Stimulated activated CD8-positive, alpha-beta memory T cell treated with anti-CD3 and anti-CD28 coated beads, Interleukin-7, amount 100 ng/mL, for 1 hour (primary cell): ENCODE measurements at places on chromosomes 7 and 10.

GRCh38 chr10:76632767-76633051, 1004.9 kb downstream of the KCNMA1 start:
- DNase-seq = no peak

GRCh38 chr7:55509322-55509721, 63.0 kb downstream of the VOPP1 start:
- no peak for DNase-seq

GRCh38 chr7:41465571-41465970, 237.3 kb downstream of the INHBA start:
- DNase-seq = no peak

DNA sequence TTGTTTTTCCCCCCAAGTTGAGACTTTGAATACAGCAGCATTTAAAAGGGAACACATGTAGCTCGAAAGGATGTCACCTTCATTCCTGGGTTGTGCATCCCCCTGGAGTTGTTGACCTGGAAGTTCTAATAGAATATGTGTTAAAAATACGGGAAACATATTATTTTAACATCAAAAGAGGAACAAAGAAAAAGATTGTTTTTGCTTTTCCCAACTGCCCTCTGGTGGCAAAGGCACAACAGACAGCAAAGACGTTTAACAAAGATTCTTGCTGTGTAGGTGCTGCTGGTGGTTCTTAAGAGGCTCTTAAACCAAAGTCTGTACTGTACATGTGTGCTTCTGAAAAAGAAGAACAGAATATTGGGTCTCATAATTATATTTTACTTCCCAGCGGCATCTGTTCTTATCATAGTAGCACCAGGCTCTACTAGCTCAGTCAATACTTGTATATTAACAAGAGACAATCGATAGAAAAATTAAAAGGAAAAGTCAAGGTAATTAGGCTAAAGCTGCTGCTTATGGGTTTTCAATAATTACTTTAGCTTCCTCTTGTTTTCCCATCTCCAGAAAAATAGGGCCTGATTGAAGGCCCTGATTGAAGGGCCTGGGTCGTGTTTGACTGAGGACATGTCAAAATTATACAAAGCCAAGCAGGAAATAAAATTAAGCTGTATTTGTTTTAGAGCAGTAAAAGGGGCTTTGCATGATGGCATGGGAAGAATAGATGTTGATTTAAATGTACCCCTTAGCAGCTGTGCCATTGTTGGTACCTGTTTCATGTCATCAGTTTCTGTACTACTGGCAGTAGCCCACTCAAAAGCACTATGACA, 384.2 kb upstream of the LRGUK start:
- no peak for DNase-seq

- DNase-seq = no peak
These were observed 16.3 kb downstream of the SFTPA1 start for GRCh38 chr10:79627075-79627474.

DNA sequence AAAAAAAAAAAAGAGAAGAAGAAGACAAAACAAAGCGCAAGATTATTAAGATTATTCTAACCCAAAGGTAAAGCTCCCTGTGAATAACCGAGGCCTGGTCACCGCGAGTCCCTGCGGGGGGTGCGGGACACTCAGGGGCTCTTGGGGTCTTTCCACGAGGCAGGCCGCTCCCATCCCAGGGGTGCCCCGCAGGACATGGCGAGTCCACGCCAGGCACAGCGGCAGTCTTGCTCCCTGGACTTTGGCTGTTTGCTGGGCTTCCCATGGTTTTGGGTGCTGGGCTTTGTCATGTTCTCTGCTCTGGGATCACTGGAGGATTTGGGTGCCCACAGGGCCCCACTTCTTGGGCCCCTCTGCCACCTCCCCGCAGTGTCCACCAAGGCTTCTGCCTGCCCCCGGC, 137.4 kb upstream of the TCERG1L start:
- DNase-seq = no peak

GRCh38 chr7:786472-787255, 45.6 kb upstream of the SUN1 start:
- DNase-seq = peak; percentile 60

DNA sequence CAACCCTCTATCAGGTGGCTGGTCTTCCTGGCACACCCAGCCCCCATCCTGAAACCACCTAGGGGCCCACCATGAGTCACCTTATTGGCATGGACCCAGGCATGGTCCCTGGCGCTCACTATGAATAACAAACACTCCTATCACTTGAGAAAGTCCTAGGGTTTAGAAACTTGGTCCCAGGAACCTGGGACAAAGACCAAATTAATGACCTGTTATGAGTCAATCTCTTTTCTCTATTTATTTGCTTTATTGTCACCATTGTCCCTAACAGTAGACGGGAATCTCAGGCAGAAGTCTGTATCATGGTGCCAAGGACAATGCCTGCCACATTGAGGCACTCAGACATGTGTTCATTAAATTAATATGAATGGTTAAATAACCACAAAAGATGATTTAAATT, 599.6 kb upstream of the C7orf33 start:
- DNase-seq = no peak

GRCh38 chr7:158472596-158472995, 115.0 kb downstream of the PTPRN2 start:
- no peak for DNase-seq

GRCh38 chr10:13526948-13527863, 1.6 kb downstream of the BEND7 start:
- no peak for DNase-seq

- DNase-seq = no peak
These were observed 62.9 kb downstream of the PRKAG2 start for GRCh38 chr7:151813997-151814396.

DNA sequence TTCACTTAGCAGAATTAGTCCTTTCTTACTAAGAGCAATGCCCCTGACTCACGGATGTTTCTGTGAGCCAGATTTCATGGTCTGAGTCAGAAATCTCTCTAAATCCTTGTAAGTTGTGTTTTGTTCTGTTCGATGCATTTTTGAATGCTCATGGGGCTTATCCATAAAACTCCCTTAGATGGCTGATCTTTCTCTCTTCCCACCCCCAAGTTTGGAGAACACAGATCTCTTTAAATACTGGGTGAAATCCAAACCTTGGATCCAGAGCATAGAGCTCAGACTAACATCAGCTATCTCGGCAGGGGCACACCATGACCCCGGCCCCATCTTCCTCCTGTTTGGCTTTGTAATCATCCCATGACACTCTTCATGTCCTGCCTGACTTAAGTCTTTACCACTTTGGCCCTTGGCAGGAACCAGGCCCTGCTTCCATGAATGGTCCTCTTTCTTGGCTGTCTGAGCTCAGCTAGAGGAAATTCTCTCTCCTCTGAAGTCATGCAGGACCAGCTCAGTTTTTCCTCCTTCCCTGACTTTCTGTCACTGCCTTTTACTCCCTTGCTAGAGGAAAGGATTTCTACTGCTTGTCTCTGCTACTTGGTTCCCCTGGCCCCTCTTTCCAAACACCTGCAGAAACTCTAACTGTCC, 120.4 kb upstream of the RAB11FIP2 start:
- DNase-seq = no peak

DNA sequence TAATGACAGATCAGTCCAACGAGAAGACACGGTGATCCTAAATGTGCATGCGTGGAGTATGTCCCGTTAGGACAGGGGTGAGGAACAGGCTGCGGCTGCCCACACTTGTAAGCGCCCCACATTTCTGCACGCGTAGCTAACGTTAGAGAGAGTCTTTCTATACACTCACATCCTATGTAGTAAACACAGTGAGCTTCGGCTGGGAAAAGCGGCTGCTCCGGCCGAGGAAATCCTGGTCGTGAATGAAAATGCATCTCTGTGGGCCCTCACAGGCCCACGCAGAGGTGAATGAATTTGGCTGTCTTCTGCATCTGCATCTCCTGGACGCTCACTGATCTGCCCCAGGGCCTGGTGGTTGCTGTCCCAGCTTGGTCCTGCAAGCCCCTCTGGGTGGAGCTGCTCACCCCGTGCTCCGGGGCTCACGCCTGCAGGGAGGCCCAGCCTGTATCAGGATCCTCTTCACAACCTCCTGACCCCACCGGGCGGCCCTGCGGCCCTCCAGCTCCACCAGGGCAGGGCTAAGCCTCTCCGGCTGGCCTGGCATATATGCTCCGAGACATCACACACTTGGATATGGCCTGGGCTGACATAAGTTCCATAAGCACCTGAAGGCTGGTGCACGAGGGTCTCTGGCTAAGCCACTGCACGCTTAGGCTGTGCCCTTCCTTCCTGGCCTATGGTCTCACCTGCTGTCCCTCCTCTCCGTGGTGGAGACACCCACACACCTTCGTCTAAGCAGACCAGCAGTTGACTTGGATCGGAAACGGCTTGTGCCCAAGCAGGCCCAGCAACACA, 117.9 kb upstream of the DIP2C start:
- DNase-seq = no peak

DNA sequence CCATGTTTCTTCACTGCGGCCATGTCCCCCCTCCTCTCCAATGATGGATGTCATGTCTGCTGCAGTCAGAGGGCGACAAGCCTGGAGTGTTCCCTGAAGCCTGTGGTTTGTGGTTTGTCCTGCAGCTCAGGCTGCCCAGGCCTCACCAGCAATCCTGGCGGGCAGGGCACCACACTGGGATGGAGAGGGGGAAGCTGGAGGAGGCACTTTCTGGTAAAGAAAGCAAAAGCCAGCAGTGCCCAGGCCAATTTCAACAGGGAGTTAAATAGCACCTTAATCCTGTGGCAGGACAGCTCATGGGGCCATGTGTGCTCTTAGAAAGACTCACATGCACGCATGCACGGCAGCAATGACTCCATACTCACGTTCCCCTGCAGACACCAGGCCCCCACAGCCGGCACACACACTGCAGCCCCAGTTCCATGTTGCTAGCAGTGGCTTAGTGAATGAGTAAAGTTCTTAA, 158.3 kb downstream of the EGFR start:
- no peak for DNase-seq

DNA sequence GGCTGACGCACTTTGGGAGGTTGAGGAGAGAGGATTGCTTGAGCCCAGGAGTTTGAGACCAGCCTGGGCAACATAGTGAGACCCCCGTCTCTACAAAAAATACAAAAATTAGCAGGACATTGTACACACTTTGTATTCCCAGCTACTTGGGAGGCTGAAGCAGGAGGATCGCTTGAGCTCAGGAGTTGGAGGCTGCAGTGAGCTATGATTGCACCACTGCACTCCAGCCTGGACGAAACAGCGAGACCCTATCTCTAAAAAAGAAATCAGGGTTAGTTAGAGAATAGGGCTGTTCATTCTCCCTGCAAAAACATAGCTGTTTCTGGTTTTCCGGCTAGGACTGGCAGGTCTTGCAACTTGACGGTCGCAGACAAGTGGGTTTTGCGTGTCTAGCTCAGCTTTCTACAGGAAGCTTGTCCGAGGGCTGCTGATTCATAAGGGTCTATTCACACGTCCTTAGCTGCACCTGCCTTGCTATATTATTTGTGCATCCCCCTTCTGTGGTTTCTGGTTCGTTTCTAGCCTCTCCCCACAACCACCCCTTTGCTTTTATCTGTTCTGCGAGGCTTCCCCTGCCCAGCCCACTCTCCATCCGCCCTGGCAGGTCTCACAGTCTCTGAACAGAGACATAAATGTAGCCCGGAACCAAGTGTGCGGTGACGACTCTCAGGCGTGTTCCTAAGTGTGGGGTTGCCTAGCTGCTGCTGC, 10.7 kb downstream of the AMZ1 start:
- no peak for DNase-seq

DNA sequence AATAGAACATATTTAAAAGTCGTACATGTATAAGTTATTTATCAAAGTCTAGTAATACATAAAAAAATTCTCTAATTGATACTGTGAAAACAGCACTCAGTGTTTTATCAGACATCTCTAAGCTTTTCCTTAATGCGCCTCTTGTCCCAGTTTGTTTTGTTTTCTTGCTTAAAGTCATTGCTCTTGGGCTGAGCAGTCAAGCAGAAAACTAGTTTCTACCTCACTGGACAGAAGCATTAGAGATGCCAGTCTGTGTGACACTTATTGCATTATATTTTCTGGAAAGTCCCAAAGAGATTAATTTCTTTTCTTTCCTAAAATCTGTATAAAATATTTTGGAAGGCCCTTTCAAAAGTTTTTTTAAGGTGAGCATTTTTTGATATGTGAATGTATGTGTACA, 236.2 kb downstream of the PCLO start:
- no peak for DNase-seq

GRCh38 chr7:105975770-105976417, 12.8 kb downstream of the CDHR3 start:
- DNase-seq = no peak

GRCh38 chr10:30737931-30738391, 108.4 kb upstream of the LYZL2 start:
- no peak for DNase-seq

DNA sequence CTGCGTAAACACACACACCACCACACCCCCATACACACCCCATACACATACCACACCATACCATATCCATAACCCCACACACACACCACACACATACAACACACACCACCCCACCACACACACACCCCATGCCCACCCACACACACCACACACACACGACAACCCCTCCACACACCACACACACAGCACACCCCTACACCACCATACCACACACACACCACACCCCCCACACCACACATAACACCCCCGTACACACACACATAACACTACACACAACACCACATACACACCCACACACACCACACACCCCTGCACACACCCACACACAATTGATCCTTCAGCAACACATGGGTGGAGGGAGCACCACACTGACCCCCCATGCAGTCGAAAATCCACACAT, 50.3 kb upstream of the BMS1 start:
- no peak for DNase-seq

- DNase-seq = no peak
These were observed 10.9 kb downstream of the PAPSS2 start for GRCh38 chr10:87670586-87670985.

- DNase-seq = no peak
These were observed 12.3 kb upstream of the OPN4 start for GRCh38 chr10:86642021-86642420.

DNA sequence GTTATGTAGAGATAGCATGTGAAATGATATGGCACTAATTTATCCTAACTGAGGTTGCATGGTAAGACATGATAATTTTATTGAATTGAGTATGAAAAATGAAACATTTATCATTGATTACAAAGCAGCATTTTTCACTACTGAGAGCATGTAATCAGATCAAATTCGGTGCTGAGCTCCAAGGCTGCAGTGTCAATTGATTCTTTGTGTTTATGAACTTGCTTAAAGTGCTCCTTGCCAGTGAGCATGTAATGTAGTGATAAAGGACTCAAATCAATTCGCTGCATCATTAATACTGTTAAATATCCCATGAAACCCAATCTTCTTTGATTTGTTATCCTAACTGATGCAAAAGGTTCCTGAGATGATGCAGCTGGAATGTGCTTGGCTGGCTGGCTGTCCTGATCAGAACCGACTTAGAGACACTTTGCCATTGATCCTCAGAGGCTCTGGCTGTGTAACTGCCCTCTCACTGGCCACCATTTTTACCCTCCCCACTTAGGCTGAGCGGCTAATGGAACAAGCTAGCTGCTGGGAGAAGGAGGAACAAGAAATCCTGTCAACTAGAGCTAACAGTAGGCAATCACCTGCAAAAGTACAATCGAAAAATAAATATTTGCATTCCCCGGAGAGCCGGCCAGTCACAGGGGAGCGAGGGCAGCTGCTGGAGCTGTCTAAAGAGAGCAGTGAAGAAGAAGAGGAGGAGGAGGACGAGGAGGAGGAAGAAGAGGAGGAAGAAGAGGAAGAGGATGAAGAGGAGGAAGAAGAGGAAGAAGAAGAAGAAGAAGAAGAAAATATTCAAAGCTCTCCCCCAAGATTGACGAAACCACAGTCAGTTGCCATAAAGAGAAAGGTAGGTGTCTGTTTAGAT, 89.8 kb upstream of the SAMD8 start:
- DNase-seq = no peak

- DNase-seq = no peak
These were observed 4.4 kb upstream of the HOXA2 start for GRCh38 chr7:27106901-27107240.
